HCT116 (cell line): ENCODE measurements at places on chromosomes 4 and X. TPM values are rescaled to one million over a fixed set of nuclear protein-coding genes. Genes with fewer than 3 reads are reported as not detected.
A peak's percentile ranks its signal among the peaks of the same experiment; 100 is the strongest.

BOD1L1 gene
- 22.4 TPM for total RNA-seq

LIAS gene
- 23.5 TPM for total RNA-seq

CCKAR gene
- not detected for total RNA-seq

ARAP2 gene
- total RNA-seq: 13.6 TPM

EPGN gene
- 1.5 TPM for total RNA-seq

KLHL2 gene
- total RNA-seq: 24.6 TPM

ACSL1 gene
- total RNA-seq: 12.5 TPM

PFKFB1 gene
- 0.81 TPM for total RNA-seq

GAGE2A gene
- total RNA-seq: 0.52 TPM

SSX2B gene
- total RNA-seq: 0.42 TPM

SLC9B1 gene
- total RNA-seq: 0.74 TPM

SEC31A gene
- total RNA-seq: 78.5 TPM

GIMD1 gene
- total RNA-seq: not detected

PNMA6F gene
- not detected for total RNA-seq

NCAPG gene
- total RNA-seq: 79.4 TPM

COX7B2 gene
- not detected for total RNA-seq

LEF1 gene
- 0.79 TPM for total RNA-seq

MAGEA3 gene
- 92.7 TPM for total RNA-seq

RPS6KA6 gene
- not detected for total RNA-seq

GRCh38 chr4:96407738-96408463 lies 568.0 kb downstream of the PDHA2 start:
- no peaks in the 10 kb centered on the region for H3K27me3 ChIP-seq
- H3K36me3 ChIP-seq: no peaks in the 10 kb centered on the region
- no peaks in the 10 kb centered on the region for H3K4me1 ChIP-seq
- DNase-seq: no peak

DNA sequence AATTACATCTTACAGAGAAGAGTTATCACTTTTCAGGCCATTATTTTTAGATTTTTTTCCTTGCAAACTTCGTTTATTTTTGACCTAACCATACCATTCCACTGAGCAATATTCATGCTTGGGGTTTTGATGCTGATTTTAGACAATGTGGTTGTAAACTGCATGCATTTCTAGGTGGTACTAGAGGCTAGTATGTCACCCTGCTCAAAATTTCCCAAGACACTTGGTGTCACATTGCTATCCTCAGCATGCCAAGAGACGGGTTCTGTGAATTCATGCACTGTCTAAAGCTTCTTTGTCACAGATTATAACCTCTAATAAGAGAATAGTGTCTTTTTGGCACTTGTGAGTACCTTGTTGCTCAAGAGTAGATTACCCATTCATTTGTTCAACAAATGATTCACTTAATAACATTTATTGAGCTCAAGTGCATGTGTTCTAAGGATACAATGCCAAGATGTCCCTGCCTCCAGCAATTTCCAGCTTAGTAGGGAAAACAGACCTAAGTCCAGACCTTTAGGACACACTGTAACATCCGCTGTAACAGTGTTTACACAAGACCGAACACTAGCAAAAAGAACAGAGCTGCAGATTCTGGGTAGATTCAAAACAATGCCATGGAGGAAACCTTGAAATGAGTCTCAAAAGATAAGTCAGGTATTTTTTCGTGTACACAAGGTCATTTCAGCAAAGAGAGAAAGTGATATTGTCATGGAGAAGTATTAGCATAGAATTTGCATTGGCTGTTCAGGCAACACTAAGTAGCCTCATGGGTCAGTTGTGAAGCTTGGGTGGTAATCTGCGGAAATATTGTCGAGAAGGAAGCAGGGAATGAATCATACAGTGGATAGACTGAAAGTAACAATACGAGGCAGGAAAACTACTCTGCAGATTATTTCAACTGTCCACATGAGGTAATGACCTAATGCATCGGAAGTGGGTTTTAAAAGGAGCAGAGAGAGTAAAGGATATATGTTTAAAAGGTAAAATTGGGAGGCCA lies 515.1 kb upstream of the ZFP42 start:
- H3K4me3 ChIP-seq: no peak overlapping the region
- no peak overlapping the region for H3K27ac ChIP-seq
- H3K27me3 ChIP-seq: no peaks in the 10 kb centered on the region
- no peak for DNase-seq
- H3K36me3 ChIP-seq: no peaks in the 10 kb centered on the region
- no peaks in the 10 kb centered on the region for H3K4me1 ChIP-seq

GRCh38 chrX:123476611-123477219 lies 256.1 kb downstream of the THOC2 start:
- no peak overlapping the region for H3K4me3 ChIP-seq
- H3K4me1 ChIP-seq: no peaks in the 10 kb centered on the region
- H3K27me3 ChIP-seq: no peaks in the 10 kb centered on the region
- H3K36me3 ChIP-seq: no peaks in the 10 kb centered on the region
- no peak for DNase-seq

GRCh38 chr4:156976147-156976546 lies 4.5 kb upstream of the PDGFC start:
- H3K36me3 ChIP-seq: no peaks in the 10 kb centered on the region
- no peaks in the 10 kb centered on the region for H3K27me3 ChIP-seq
- DNase-seq: no peak
- H3K4me1 ChIP-seq: no peaks in the 10 kb centered on the region; the same call in 1 of the 2 replicates

GRCh38 chrX:34381241-34381640 lies 249.1 kb upstream of the FAM47A start:
- H3K36me3 ChIP-seq: no peaks in the 10 kb centered on the region
- no peak for DNase-seq
- no peak overlapping the region for H3K27ac ChIP-seq
- no peaks in the 10 kb centered on the region for H3K27me3 ChIP-seq
- no peaks in the 10 kb centered on the region for H3K4me1 ChIP-seq

DNA sequence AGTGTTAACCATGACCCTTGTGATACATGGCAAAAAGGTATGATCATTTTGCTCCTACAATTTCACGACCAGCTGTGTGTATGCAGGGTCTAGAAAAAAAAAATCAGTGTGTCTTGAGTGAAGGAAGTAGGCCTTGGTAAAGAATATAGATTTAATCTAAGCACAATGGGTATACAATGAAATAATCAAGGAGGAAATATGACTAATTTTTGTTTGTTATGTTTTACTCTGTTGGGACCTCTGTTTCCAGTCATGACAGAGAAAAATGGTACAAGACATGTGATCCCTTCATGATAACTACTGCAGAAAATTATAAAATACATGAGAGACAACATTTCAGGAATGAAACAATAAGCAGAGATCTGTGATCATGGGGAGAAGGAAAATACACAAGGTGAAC lies 835.5 kb downstream of the PDHA2 start:
- H3K4me1 ChIP-seq: peaks cover 6% of the 10 kb centered on the region
- H3K27ac ChIP-seq: no peak overlapping the region
- H3K36me3 ChIP-seq: no peaks in the 10 kb centered on the region
- no peak overlapping the region for H3K4me3 ChIP-seq
- no peaks in the 10 kb centered on the region for H3K27me3 ChIP-seq

- no peak overlapping the region for H3K4me3 ChIP-seq
- no peaks in the 10 kb centered on the region for H3K4me1 ChIP-seq
- H3K36me3 ChIP-seq: peaks cover 8% of the 10 kb centered on the region
- H3K27ac ChIP-seq: no peak overlapping the region
These were observed 3.6 kb downstream of the RPL36A start for GRCh38 chrX:101394372-101394771.

GRCh38 chr4:173170182-173170778 lies 1.7 kb downstream of the GALNT7 start:
- peak overlapping the region; percentile 68 for H3K4me3 ChIP-seq
- peak overlapping the region; percentile 98 for H3K27ac ChIP-seq
- no peaks in the 10 kb centered on the region for H3K36me3 ChIP-seq
- H3K4me1 ChIP-seq: peaks cover 17% of the 10 kb centered on the region; the same call in 1 of the 2 replicates
- no peak for DNase-seq

- no peak for DNase-seq
- H3K27ac ChIP-seq: no peak overlapping the region
- no peaks in the 10 kb centered on the region for H3K36me3 ChIP-seq
- H3K4me3 ChIP-seq: no peak overlapping the region
These were observed 42.6 kb downstream of the CHRNA9 start for GRCh38 chr4:40377512-40378365.

GRCh38 chr4:158799013-158799770 lies 30.4 kb downstream of the FNIP2 start:
- H3K27me3 ChIP-seq: no peaks in the 10 kb centered on the region
- H3K4me3 ChIP-seq: no peak overlapping the region
- no peak overlapping the region for H3K27ac ChIP-seq
- no peaks in the 10 kb centered on the region for H3K36me3 ChIP-seq
- H3K4me1 ChIP-seq: no peaks in the 10 kb centered on the region

DNA sequence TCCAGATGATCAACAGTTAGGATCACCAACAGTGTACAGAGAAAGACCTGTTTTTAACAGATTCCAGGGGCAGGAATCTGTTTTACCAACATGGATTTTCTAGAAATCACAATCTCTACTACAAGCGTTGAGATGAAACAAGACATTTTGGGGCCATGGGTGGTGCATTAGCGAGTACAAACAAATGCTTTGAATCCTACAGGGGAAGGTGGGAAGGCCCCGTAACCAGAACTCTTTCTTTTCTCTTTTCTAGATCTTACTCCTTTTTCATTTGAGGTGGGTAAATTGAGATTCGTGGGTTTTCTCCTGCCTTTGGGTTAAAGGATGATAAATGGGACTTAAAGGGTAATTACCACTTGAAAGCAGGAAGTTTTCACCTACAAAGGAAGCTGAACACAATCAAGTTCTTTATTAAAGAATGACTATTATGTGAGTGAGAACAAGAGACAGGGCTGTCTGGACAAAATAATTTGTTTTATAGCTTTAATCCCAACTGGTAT lies 189.9 kb upstream of the ANXA3 start:
- H3K36me3 ChIP-seq: no peaks in the 10 kb centered on the region
- H3K4me3 ChIP-seq: no peak overlapping the region
- H3K27me3 ChIP-seq: no peaks in the 10 kb centered on the region

- no peak overlapping the region for H3K4me3 ChIP-seq
- H3K27me3 ChIP-seq: no peaks in the 10 kb centered on the region
- DNase-seq: no peak
These were observed 20.8 kb upstream of the PRSS48 start for GRCh38 chr4:151256134-151256533.

DNA sequence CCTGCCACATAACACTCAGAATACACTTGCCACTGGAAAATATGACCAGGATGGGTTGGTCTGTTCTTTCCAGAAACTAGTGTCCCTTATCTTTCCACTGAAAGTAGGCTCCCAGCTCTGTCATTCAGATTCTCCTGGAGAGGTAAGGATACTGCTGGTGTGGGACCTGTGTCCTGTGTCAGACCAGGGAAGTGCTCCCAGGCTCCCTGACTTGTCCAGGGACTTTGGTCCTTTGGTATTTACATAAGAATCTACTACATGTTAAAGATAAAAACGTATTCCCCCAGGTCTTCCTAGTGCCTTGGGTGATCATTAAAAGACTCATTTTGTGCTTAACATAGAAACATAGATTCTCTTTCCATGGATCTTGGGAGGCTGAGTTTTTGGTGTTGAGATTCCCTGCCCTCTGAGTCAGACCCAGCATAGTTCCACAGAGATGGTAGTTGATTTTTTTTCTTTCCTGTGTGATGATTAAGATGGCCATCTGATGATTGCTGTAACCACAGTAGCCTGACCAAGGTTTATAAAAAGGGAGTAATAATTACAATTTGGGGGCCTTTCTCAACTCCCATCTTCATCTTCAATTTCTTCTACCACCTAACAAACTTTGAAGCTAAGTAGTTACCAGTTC lies 159.8 kb upstream of the JADE1 start:
- H3K4me3 ChIP-seq: no peak overlapping the region
- H3K4me1 ChIP-seq: peaks cover 6% of the 10 kb centered on the region; the same call in 1 of the 2 replicates
- no peaks in the 10 kb centered on the region for H3K36me3 ChIP-seq
- no peak for DNase-seq
- H3K27ac ChIP-seq: no peak overlapping the region

DNA sequence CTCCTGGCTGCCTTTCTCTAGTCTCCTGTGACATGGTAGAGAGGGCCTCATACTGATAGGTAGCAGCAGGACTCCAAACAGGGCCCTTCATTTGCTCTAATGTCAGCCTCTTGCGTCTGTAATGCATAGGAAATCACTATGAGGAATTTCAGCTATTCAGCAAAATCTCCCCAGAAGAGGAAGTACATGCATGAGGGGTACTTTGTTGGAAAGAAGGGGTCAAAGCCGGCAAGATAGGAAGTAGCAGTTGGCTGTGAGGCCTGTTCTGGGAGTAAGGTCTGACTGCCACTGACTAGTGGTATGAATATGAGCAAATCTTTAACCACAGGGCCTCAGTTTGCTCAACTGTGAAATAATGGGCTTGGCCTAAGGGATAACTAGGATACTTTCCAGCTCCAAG lies 283.2 kb downstream of the ARHGAP10 start:
- H3K4me3 ChIP-seq: no peak overlapping the region
- H3K27me3 ChIP-seq: no peaks in the 10 kb centered on the region
- DNase-seq: no peak
